ENCODE measurements at places on chromosomes 11 and 22.
A peak's percentile ranks its signal among the peaks of the same experiment; 100 is the strongest.

- DNase-seq, result no peak
Observed at GRCh38 chr11:69520186-69520916, 38.9 kb downstream of the LINC01488 start.

- no peak for DNase-seq
Observed at GRCh38 chr11:103832762-103833161, 203.7 kb upstream of the DDI1 start.

- DNase-seq, result no peak
Observed at GRCh38 chr11:128520206-128520887, 67.0 kb downstream of the ETS1 start.

DNA sequence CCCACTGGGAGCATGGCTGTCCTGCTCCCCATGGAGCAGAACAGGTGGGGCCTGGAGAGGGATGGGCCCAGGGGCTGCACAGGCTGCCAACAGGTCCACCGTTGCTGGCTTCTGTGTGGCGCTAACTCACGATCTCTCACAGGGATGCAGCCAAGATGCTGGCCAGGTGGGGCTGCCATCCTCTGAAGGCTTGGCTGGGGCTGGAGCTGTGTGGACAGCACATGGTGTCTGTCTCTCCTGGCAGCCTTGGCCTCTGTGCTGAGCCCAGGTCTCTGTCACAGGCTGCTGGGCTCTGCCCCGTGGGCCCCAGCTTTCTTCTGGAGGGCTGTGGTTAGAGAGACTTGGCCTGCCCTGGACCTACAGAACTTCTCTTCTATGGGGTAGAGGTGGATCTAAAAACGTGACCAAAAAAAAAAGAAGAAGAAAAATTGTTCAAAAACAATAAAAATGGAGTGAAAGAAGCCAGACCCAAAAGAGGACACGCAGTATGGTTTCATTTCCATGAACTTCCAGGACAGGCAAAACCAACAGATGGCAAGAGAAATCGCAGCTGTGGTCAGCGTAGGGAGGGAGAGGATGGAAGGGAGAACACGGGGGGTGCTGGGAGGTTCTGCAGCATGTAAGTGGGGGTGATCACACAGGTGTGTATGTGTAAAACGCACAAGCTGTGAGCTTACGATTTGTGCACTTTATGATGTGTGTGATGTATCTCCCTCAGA is 12.2 kb downstream of the PARVG start:
- DNase-seq, result no peak

DNA sequence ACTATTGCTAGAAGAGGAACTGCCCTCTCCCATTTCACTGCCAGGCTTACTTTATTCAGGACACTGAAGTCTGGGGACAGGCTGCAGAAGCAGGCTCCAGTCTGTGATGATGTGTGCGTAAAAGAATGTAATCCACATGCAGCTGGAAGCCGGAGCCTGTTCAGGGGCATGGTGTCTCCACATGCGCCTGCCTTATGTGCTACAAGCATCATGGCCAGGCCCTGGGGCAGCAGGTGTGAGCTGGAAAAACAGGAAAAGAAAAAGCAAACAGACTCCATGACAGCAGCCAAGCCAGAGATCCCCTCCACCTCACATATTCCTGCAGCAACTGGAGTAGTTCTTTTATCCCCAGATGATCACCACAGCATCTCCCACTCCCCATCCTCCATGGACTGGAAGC is 33.4 kb downstream of the ARFGAP2 start:
- no peak for DNase-seq

GRCh38 chr11:78171951-78172350 is 16.5 kb downstream of the KCTD21 start:
- DNase-seq, result no peak

- DNase-seq, result no peak
Observed at GRCh38 chr11:123011510-123011909, 29.9 kb upstream of the BSX start.

GRCh38 chr11:101686514-101686913 is 102.7 kb upstream of the TRPC6 start:
- DNase-seq, result no peak

- DNase-seq, result no peak
Observed at GRCh38 chr11:95412074-95412473, 181.1 kb upstream of the SESN3 start.

DNA sequence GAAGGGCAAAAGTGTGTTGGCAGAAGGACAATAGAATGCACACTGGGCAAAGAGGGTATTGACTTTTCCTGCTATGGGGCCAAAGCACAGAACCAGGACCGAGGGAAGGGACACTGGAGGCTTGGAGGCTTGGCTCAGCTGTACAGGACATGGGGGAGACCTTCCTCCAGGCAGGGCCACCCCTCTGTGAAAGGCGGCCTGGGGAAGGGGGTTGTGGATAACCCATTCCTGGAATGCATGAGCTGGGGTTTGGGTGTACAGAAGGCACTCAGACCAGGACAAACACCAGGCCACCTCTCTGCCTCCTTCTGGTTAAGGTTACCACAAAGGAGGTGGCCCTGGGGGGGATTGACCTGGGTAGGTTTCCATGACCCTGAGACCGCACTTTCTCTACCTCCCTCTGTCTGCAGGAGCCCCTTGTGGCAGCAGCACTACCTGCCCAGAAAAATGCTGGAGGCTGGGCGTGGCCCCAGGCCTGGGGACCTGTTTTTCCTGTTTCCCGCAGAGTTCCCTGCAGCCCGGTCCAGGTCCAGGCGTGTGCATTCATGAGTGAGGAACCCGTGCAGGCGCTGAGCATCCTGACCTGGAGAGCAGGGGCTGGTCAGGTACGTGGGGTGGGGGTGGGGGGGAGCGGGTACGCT is 9.6 kb downstream of the P2RY2 start:
- DNase-seq, result no peak

GRCh38 chr11:45390407-45390806 is 104.3 kb upstream of the SYT13 start:
- DNase-seq, result no peak

DNA sequence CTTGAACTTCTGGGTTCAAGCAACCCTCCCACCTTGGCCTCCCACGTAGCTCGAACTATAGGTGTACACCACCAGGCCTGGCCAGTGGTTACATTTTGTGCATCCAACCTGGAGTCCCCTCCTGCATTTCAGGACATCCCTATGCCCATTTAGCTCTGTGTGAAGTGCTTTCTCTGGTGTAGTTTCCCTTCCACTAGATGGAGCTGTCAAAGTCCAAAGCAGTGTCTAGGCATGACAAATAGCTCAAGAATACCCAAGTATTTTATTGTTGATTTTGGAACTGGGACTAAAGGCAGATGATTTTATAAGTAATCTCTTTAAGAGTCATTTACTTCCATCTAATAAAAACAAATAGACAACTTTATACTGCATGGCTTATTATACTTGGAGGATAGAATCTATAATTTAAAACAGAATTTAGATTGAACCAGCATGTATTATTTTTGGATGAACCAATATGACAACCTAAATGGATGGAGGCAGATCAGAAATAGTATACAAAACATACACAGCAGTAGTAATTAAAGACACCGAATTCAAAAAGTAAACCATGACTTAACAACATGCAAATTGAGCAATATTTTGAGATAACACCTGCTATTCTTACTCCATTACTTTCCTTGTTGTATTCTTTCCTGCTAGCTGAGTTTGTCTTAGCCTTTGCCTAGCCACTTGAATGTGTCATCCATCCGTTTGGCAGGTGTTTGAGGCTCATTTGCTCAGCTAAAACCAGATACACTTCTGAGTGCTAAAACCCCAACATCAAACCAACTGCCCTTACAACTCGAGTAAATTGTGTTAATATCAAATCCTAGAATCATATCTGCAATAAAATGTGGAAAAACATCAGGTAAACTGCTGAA is 37.7 kb downstream of the EIF4ENIF1 start:
- no peak for DNase-seq

GRCh38 chr11:86490582-86490981 is 115.9 kb downstream of the CCDC81 start:
- DNase-seq, result no peak

DNA sequence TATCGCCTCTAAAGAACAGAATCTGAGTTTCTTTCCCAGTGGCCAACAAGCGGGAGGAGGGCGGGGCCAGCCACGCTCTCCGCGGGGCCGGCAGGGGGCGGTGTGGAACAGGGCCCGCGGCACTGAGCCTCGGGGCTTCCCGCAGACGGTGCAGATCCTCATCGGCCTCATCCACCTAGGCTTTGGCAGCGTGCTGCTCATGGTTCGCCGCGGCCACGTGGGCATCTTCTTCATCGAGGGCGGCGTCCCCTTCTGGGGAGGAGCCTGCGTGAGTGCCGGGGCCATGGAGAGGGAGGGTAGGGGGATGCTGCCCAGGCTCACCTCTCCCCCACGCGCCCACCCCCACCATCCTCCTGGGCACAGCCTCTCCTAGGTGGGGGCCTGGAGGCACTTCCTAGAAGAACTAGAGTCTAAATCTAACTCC is 10.7 kb downstream of the MS4A15 start:
- peak; percentile 4 for DNase-seq

- DNase-seq, result no peak
Observed at GRCh38 chr22:35308480-35309021, 8.9 kb downstream of the TOM1 start.

DNA sequence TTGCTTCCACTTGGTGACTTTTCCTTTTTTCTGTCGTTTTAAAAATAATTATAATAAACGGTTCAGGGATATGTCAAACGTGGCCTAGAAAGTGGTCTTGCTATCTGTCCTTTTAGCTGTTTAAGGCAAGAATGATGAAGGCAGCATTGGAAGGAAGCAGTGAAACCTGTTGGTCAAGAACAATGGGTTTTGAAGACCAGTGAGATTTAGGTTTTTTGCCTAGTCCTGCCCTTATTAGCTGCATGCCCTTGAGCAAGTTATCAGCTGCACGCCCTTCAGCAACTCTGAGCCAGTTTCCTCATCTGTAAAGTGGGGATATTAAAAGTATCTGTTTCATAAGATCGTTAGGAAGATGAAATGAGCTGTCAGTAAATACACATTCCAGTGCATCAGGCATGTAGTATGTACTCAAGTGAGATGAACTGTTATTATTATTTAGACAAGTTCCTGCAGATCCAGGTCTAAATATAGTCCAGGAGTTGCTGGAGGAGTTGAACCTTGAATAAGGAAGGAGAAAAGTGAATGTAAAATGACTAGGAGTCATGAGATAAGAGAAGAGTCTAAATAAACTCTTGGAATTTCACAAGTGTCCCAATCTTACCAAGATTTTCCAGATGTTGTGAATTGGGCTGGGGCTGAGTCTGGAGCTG is 90.8 kb upstream of the HSD17B12 start:
- DNase-seq, result no peak

- no peak for DNase-seq
Observed at GRCh38 chr11:18696638-18697225, 1.8 kb upstream of the TMEM86A start.

- no peak for DNase-seq
Observed at GRCh38 chr11:124329787-124330478, 9.9 kb upstream of the OR8D2 start.

DNA sequence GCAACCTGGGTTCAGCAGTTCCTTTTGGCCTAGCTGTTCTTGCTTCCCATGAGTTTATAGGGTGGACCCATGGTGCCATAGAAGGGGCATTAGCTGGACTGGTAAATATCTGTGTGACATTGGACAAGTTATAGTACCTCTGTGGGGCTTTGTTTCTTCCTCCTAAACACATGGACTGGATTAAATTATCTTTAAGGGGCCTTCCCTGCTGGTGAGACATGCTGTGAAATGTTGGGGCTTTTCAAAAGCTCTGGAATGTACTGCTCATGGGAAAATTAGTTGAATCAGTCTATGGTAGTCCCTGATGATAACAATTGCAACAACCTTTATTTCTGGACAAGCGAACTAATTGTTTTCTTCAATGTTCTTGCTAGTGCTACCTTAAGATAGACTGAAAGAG is 276.2 kb downstream of the BLID start:
- no peak for DNase-seq

GRCh38 chr11:76736773-76737495 is 46.2 kb upstream of the TSKU start:
- no peak for DNase-seq

DNA sequence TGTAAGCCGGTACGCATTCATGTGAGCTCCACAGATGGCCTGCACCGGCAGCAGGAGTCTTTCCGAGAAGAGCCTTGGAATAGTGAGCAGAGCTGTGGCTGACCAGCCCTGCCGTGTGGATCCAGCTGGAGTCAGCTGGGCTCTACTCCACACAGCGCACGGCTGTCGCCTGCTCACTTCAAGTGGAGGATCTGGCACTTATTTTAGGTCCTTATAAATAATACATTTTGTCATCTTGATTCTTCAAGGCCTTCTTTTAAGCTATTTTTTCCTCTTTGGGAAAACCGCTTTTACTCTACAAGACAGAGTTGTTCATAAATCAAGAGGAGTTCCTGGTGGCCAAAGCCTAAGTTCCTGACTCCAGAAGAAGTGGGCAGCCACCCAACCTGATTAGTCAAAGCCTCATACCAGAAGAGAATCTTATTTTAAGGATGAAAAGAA is 93.8 kb downstream of the KCNC1 start:
- DNase-seq, result no peak

GRCh38 chr11:131025020-131025419 is 108.7 kb upstream of the SNX19 start:
- no peak for DNase-seq

GRCh38 chr22:27456696-27457503 is 344.7 kb downstream of the MN1 start:
- DNase-seq, result no peak

GRCh38 chr11:134144744-134145143 is 75.9 kb downstream of the JAM3 start:
- no peak for DNase-seq

DNA sequence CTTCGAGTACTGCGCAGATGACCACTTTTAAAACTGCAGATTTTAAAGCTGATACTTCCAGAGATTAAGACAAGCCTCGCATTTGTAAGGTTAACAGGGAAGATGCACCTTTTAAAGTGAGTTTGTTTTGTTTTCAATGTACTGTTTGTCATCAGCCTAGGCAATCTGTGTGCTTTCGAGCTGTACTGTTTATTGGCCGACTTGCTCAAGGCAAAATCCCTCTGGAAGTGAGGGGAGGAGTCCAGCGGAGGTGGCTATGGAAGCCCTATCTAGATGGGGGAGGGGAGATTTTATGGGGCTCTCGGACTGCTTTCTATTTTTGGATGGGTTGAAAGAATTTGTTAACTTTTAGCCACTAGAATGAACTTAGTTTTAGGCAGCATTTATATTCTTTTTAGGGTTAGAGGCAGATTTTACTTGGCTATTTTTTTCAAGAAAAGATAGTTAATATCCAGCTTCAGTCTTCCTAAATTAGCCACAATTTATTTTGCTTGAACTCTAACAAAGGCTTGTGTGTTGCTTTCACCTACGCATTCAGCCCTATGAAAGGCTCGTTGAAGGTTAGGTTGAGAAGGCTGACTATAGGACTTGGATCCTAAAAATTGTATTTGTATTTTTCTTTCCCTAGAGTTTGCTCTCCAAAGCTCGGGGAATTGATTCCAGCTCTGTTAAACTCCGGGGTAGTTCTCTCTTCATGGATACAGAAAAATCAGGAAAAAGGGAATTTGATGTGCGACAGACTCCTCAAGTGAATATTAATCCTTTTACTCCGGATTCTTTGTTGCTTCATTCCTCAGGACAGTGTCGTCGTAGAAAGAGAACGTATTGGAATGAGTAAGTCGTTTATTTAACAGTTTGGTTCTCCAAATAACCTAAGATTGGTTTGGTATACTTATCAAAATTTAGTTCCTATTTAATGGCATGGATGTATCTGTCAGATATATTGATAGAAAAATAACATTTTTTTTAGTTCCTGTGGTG is 2.1 kb downstream of the WEE1 start:
- no peak for DNase-seq
